ENCODE measurements at places on chromosomes 3 and 15.

GRCh38 chr3:40800343-40800742 is 275.6 kb downstream of the ZNF621 start:
- DNase-seq = no peak

DNA sequence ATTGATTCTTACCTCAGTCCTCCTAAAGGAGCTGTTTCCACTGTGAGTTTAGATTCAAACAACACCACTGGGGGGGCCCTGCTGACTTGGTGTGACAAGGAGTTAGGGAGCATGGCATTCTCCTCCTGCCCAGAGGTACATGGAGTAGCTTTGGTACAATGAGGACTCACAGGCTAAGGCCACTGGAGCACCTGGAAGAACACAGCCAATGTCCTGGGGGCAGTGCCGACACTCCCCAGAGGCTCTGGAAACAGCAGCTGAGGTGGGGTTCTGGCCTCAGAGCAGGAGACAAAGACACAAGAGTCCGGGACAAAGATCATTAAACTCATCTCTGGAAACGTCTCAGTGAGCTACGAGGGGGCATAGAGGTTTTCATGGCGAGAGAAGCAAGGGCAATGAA is 69.7 kb upstream of the POMGNT2 start:
- no peak for DNase-seq

DNA sequence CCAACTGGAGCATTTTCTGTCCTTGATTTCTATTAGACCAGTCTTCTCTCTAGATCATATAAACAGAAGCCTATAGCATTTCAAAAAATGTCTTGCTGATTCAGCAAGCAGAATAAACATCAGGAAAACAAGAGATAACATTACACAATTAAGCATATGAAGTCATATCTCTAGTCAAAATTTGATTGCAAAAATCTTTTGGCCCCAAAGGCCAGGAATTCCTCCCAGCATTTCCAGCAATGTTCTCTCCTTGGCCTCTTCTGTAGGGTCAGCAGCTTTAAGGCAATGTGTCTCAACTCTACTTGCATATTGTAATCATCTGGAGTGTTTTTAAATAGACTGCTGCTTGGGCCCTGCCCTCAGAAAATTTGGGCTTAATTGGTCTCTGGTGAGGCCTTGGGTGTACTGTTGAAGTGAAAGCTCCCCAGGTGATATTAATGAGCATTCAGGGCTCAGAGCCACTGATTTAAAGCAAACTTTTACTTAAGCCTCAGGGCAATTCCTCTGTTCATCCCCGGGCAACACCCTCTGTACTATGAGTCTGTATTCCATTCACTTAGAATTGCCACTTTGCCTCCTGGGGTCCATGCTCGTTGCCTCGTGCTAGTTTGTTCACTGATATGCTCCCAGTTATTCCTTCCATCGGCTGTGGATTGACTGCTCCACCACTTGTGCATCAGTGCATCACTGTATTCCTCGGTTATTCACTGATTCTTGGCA is 1072.6 kb downstream of the ROBO2 start:
- no peak for DNase-seq

DNA sequence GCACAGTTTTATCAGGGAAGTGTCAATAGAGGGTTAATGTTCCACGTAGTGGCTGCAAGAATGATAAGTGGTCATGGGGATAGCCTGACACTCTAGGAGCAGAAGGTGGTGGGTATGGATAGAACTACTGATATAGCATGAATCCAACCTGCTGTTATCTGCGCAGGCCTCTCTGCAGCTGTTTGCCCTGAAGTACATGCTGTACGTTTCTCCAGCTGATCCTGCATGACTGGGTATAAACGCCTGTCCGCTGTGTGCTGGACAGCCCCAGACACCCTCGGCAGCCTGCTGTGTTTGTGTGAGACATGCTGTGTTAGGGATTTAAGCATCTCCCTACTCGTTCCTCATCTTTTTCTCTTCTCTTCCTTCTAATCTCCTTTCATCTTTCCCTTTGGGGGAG is 87.1 kb downstream of the LPP start:
- DNase-seq = peak; percentile 44

DNA sequence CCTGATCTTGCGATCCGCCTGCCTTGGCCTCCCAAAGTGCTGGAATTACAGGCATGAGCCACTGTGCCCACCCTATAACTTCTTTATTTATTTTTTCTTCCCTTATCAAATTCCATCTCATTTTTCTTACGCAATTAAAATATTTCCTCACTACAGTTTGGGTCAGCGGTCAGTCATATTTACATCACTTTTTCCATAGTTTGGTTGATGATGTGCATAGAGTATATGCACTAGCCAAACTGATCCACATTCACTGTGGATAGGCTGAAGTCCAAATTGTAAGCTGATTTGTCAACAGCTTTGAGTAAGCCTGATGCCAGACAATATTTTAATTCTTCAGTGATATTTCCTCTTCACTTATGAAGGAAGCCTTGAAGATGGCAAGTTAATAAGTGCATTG is 256.3 kb downstream of the TIGIT start:
- no peak for DNase-seq

DNA sequence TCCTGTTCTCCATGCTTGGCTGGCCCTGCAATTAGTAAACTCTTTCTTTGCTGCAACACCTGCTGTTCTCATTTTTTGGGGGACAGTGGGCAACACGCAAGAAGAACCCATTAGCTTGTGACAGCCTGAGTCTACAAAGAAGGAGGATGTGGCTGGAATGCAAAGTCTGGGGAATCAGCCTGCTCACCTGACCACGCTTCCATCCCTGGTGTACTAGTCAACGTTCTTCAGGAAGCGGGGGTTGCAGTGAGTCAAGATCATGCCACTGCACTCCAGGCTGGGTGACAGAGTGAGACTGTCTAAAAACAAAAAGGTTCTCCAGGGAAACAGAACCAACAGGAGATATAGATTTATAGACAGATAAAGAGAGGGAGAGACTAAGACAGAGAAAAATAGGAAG is 27.7 kb upstream of the KBTBD12 start:
- DNase-seq = no peak

DNA sequence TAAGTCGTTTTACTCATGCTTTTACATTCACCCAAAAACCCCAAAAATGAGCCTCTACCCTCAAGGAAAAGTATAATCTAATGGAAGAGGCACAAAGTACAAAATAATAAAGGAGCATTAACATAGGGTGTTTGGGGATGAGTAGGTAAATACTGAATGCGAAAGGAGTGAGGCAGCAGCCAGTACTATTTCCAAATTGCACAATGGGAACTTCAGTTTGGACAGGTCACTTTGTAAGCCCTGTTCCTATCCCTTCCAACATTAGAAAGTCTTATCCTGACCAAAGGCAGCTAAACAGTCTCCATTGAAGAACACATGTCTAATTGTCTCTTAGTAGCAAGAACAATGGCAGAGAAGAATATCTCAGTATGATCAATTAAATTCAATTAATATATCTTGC is 728.3 kb downstream of the GBE1 start:
- DNase-seq = no peak

- no peak for DNase-seq
These were observed 390.2 kb downstream of the NR2F2 start for GRCh38 chr15:96720656-96721055.

GRCh38 chr15:44489464-44489863 is 47.5 kb upstream of the EIF3J start:
- DNase-seq = no peak

DNA sequence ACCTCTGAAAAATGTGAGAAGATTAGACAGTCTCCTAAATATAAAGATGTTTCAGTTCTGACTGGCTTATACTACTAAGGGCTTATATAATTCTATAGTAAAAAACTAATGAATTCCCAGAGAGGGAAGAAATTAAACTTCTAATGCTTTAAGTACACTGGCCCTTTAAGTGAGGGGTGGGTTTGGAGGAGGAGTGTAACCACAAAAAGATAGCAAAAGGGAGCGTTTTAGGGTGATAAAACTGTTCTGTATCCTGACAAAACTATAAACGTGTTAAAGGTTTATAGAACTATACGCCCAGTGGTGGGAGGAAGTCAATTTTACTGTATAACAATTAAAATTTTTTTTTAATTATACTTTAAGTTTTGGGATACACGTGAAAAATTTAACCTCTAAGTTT is 45.8 kb downstream of the CEP152 start:
- no peak for DNase-seq

- no peak for DNase-seq
These were observed 23.4 kb downstream of the KIF7 start for GRCh38 chr15:89631902-89632264.

DNA sequence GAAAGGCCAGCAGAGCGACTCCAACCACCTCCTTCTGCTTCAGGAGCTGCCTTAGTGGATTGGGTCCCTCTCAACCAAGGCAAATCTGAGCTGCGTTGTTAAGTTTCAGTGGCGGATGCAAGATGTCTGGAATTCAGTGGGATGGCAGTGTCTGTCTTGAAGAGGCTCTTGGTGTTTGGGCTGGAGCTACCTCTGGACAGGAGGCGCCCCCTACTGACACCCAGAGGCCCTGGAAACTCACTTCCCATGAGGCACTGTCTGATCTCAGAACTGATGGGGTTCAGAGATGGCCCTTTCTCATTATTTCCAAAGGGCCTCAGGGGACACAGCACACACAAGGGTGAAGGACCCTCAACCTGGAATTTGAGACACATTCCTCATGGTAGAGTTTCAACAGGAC is 6.0 kb upstream of the SLC28A1 start:
- peak; percentile 66 for DNase-seq

DNA sequence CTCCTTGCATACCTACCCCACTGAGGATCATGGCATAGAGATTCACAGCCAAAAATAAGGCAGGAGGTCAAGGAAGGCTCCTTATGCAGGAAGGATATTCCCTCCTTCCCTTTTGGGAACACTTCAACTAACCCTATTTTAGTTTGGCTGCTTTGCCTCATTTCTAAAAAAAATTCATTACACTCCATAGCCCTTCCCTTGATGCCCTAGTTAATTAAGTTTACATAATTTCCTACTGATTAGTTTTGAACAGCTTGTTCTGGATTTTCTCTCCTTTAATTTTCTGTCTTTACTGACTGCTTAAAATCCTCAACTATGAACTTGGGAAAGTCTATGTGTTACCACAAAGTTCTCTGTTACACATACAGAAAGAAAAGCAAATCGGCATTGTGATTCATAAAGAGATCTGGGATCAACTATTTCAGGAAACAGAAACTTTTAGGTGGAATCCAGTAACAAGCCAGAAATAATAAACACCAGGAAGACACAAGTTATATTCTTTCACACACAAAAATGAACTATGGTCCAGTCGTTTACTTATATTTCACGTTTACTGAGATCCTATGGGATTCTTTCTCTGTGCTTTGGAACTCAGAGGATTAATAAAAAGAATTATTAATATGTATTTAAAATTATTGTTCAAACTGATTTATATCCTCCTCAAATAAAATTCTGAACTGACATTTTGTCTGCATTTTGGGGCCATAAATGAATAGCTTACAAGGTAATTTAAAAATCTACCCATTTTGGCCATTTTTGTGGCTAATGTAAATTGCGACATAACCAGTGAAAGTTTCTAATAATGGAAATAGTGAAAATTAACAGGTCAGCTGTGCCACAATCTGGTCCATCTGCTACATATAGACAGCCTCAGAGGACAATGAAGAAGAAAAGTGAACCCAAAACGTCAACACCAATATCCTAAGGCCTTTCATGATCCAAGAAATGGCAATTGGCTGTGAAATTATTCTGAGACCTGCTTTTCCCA is 113.8 kb downstream of the FRMD5 start:
- DNase-seq = no peak

- no peak for DNase-seq
These were observed 706.3 kb downstream of the PDCD6IP start for GRCh38 chr3:34504775-34505174.

DNA sequence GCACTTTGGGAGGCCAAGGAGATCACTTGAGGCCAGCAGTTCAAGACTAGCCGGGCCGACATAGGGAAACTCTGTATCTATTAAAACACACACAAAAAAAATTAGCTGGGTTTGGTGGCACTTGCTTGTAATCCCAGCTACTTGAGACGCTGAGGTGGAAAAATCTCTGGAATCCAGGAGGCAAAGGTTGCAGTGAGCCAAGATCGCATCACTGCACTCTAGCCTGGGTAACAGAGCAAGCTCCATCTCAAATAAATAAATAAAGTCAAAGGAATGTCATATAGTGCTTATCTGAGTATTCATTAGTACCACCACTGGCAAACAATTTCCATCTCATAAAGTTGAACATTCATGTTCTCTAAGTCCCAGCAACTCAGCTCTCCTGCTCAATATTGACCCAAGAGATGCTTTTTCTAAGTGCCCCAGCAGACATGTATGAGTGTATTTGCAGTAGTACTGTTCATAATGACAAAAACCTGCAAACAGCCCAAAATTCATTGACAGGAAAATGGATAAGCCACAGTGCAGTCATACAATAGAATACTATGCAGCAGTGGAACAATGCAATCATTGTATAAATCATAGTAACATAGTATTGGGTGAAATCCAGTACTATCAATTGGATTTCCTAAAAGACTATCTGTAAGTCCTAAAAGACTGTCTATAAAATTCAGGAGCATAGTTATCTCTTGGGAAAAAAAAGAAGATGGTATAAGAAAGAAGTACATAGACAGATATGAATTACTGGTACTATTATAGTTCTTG is 751.5 kb upstream of the LMCD1 start:
- peak; percentile 61 for DNase-seq

DNA sequence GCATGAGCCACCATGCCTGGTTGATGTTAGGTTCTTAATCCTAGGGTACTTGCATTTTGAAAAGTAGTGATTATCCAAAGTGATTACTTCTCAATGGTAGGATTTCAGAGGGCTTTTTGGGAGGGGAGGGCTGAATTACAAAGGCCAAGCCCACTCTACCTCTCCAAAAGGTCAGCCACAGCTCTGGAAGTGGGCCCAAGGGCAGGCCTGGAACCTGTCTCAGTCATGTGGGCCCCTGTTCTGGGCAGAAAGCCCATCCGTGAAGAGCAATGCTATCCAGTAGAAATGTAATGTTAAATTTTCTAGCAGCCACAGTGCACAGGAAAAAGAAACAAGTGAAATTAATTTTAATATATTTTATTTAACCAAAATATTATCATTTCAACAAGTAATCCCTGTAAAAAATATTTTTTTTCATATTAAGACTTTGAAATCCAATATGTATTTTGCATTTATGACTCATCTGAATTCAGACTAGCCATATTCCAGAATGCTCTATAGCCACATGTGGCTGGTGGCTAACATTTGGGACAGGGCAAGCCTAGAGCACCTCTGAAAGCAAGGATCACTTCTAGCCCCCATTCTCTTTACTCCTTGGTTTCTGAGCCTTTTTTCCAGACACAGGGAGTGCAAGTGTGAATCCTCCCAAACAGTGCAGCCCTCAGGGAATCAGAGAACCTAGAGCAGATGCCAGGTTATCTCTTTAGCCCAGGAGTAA is 16.8 kb downstream of the RFT1 start:
- no peak for DNase-seq

DNA sequence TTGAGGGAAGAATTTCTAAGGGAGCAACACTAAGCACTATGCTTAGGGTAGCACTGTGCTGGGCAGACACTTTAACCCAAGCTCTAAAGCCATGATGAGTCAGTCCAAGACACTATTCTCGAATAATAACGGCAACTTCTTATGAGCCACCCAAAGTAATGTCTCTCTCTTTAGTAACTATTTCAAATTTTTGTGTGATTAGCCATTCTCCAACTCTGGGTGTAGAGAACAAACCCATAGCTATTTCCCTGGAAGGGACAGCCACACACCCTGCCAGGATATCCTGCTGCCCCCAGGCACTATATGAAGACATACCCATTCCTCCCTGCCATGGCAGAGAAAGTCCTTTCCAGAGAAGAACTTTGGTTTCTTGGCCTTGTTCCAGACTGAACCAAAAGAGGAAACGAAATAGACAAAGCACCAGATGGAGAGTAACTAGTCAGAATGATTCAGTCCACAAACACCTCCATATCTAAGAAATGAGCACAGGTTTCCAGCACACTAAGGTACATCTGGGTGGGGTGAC is 384.9 kb upstream of the THBS1 start:
- no peak for DNase-seq

GRCh38 chr3:71107926-71108325 is 475.6 kb downstream of the FOXP1 start:
- DNase-seq = no peak

Measured in pons (tissue), 1 donor.